ENCODE measurements at places on chromosomes 4 and X.

DNA sequence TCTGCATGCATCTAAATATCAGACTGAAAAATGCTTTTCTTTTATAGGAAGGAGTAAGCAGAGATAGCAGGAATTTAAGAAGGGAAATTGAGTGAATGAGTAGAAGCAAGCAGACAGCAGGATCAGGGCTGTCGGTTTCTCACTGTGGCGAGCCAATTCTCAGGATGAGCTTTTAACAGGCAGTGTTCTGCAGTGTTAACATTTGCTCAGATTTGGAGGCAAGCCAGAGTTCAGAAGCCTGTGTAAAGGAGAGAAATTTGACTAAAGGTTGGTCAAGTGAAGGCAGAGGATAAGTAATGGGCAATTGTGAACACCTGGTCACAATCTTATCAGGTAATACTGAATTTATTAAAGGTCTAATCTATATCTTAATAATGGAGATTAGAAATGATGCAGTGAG, 133.3 kb upstream of the MAGEB16 start:
- DNase-seq, result no peak

- no peak for DNase-seq
These were observed 7.6 kb upstream of the HERC5 start for GRCh38 chr4:88449290-88449689.

DNA sequence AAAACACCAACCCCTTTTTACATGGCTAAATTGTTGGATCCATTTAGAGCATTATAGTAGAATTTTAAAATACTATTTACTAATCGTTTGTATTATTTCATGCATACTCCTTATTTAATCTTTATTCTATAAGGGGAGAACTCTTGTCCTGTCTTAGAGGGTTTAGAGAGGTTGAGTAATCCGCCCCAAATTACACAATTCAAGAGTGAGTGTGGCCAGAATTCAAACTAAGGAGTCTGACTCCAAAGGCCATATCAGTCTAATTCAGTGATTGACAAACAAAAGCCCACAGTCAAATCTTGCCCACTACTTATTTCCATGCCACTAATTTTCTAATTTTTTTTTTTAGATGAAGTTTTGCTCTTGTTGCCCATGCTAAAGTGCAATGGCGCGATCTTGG, 33.7 kb upstream of the NEIL3 start:
- DNase-seq, result no peak

DNA sequence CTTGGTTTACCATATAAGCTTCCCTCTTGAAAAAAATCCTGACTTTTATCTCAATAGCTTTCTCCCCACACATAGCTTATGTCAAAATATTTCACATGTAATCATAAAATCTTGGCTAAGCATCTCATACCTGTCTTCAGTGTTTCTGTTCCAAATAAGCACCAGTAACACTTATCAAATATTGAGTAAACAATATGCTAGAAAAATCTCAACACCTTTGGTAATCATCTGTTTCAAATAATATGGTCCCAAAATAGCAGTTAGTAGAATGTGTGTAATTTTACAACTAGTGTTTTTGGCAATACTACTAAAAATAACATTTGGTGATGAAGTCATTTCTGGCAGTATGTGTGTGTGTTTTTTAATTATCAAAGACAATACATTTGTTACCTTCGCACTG, 2138.2 kb downstream of the PCDH7 start:
- DNase-seq, result no peak

DNA sequence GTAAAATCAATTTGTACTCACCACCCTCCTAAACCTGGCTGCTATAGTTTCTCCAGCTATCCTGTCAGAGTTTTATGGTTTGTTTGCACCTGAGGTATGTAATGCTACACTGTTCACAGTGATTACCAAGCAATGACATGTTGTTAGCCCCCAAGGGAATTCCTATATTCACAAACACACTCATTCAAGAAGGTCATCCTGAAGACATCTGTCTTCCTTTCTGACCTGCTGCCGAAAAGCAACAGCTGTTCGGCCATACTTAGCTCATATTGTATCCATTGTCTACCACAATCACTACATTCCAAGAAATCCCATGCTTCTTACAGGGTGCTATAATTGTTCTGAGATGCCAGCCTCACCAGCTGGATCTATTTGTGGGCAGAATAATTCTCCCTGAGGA, 160.1 kb upstream of the GYPA start:
- DNase-seq, result no peak

DNA sequence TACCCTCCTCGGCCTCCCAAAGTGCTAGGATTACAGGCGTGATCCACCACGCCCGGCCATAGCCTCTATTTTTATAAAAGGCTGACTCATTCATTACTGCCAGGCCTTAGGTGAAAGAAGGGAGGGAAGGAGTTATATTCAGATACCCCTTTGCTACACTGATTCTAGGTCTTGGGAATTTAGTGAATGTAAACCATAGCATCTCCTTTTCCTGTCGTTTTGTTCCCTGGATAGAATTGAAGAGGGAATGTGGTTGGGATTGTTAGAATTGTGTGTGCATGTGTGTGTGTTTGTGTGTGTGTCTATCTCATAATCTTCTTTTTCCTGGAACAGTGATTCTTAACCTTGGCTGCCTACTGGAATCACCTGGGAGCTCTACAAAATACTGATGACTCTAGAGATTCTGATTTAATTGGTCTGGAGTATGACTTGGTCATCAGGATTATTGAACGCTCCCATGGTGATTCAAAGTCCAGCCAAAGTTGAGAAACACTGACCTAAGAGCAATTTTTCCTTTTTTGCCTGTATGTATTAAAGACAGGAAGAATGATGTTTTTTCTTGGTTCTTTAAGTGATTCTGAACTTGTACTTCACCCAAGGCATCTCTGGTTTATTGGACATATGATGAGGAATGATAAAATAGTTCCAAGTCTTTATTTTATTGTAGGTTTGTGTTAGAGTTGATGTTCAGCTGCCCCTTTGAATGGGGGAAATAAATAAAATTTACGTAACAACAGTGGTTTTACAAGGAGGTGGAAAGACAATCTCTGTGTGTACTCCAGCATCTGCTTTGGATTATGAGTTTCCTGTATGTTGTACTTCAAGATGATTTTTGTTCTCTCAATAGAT, 37.0 kb downstream of the NAP1L5 start:
- DNase-seq, result no peak

DNA sequence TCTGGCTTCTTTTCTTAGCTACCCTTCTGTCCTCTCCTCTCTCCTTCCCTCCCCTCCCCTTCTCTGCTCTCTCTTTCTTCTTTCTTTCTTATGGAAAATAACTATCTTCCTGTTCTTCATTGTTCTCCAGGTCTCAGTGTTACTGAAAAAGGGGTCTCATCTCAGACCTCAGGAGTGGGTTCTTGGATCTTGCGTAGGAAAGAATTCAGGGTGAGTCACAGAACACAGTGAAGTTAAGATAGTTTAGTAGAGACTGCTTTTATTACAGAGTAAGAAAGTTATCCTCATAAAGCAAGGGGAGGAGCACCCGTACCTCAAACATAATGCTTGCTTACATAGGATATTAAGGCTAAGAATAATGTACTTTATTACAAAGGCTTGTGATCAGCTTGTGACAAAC, 31.8 kb upstream of the CWH43 start:
- no peak for DNase-seq

DNA sequence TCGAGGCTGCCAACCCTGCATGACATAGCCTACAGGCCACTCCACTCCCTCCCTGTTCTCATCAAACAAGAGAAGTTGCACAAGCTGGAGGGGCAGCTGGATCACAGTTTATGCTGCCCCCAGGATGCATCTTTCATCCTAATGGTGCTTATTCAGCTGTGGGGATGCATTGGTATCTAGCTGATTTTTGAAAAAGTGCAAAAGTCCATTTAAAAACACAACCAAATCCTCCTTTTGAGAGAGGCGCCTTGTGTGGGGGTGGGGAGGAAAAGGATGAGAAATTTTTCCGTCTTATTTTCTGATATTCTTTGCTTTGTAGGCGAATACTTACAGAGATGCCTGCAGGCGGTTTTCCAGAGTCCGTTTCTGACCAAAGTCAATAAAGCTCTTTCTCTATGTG, 276.4 kb upstream of the BOD1L1 start:
- no peak for DNase-seq

- no peak for DNase-seq
These were observed 527 bp downstream of the NOA1 start for GRCh38 chr4:56976837-56977320.

- no peak for DNase-seq
These were observed 9.9 kb upstream of the PITX2 start for GRCh38 chr4:110632506-110633357.

DNA sequence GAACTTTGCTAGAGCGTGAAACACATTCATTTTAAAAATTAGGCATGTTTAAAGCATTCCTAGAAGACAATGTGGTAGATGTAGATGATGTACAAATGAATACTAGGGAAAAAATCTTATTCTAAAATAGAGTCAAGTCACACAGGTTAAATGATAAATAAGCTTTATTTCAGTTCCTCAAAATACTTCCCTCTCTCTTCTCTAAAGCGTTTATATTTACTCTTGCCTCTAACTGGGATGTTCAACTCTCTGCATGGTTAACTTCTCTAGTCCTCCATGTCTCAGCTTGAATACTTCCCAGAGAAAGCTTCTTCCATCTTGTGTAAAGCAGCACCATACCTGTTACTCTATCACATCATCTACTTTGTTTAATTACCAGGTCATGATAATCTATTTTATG, 30.9 kb upstream of the GLRA3 start:
- DNase-seq, result no peak

- no peak for DNase-seq
These were observed 11.8 kb downstream of the EDA start for GRCh38 chrX:69627744-69628143.

DNA sequence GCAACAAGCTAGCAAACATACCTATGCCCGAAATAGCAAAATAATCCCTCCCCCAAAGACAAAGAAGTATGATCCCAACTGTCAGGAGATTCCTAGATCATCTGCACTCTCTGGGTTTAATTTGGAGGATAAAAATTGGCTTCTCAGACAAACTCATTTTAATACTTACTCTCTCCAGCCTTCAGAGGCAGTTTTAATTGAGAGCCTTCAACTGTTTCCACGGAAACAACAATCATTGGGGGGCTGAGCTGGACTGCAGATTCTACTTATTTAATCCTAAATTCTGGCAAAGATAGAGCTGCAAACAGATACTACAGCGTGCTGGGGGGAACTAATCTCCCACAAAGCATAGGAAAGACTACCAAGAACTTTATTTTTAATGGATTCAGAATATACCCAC, 168.2 kb downstream of the TSPAN5 start:
- DNase-seq, result no peak

DNA sequence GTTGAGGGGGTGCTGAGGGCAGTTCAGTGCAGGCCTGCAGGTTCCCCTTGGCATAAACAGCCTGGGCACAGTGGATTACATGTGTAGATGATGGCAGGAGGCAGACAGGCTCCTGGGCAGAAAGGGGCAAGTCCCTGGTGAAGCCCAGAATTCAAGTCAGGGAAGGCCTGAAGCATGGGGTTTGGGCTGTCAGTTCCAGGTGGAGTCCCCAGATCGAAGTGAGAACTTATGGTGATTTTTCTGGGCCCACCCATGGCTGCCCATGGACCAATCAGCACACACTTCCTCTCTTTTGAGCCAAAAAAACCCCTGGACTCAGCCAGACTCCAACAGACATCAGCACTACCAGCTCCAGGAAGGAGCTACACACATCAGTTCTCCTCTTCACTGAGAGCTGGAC, 529.1 kb downstream of the PPARGC1A start:
- DNase-seq, result no peak

- no peak for DNase-seq
These were observed 629.7 kb downstream of the STIM2 start for GRCh38 chr4:27490315-27490714.

Data from stimulated activated CD4-positive, alpha-beta T cell treated with anti-CD3 and anti-CD28 coated beads, Interleukin-1b, Interleukin-23, amount 100 ng/mL, for 1 hour (primary cell).